ENCODE measurements at places on chromosomes 5 and 9.

GRCh38 chr5:174383210-174384167, 338.0 kb downstream of the NSG2 start:
- no peak overlapping the region for H3K4me3 ChIP-seq
- H3K4me1 ChIP-seq, result peaks cover 18% of the 10 kb centered on the region
- no peak for DNase-seq
- H3K27ac ChIP-seq, result peak overlapping the region; percentile 68
- H3K27me3 ChIP-seq, result peaks cover 18% of the 10 kb centered on the region

GRCh38 chr9:113543982-113544303, 80.4 kb downstream of the RGS3 start:
- DNase-seq, result no peak
- no peak overlapping the region for H3K4me3 ChIP-seq
- no peaks in the 10 kb centered on the region for H3K27me3 ChIP-seq
- H3K27ac ChIP-seq, result no peak overlapping the region
- peaks cover 11% of the 10 kb centered on the region for H3K4me1 ChIP-seq

DNA sequence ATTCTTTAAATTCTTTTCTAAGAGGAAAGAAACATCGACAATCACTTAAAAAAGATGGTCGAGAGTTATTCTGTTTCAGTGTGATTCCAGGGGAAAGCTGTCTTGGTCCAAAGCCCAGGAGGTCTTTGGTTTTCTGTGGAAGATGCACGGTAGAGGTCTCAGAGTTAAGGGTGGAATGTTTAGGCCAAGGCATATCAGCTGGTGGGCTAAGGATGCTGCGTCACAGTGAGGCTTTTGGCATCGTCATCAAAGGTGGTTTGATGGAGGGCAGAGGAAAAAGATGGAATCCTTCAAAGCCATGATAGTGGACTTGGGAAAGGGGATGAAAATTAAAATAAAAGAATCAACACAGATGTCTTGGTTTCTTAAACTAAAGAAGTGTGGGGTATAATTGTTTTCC, 137.3 kb upstream of the ANKH start:
- H3K36me3 ChIP-seq, result no peaks in the 10 kb centered on the region
- H3K27me3 ChIP-seq, result no peaks in the 10 kb centered on the region
- H3K4me3 ChIP-seq, result no peak overlapping the region
- H3K4me1 ChIP-seq, result peaks cover 24% of the 10 kb centered on the region
- no peak for DNase-seq
- H3K27ac ChIP-seq, result 0 out of 2 replicates have a peak overlapping the region, but pooled peaks have one; percentile 26

GRCh38 chr5:139903795-139904565, 108.4 kb downstream of the PSD2 start:
- peak overlapping the region; percentile 5 for H3K4me3 ChIP-seq
- no peaks in the 10 kb centered on the region for H3K36me3 ChIP-seq
- DNase-seq, result no peak
- H3K27ac ChIP-seq, result no peak overlapping the region
- peaks cover 31% of the 10 kb centered on the region for H3K27me3 ChIP-seq

DNA sequence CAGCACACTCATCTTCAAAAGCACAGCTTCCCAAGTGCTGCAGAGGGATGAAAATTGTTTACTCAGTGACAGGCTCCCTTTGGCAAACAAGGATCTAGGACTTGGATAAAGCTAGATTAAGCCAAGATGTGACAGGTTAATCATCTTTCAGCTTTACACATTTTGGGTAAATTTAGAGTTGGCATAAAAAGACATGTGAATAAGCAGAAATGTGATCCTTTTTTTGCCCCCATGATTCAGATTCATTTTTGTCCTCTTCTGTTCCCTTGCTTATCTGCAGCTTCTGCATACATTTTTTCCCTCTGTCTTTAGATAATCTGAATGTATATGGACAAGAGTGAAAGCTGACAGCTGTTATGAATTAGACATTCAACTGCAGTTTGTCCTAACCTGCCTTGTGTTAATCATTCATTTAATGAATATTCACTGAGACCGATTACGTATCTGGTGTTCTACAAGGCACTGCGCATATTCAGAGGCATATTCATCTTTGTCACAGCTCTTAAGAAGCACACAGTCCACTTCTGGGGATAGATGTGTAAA, 19.6 kb downstream of the ADAMTSL1 start:
- no peak for DNase-seq
- H3K36me3 ChIP-seq, result no peaks in the 10 kb centered on the region
- H3K27me3 ChIP-seq, result no peaks in the 10 kb centered on the region
- H3K4me1 ChIP-seq, result peaks cover 17% of the 10 kb centered on the region
- no peak overlapping the region for H3K4me3 ChIP-seq

Data from PC-9 (cell line).